ENCODE measurements at places on chromosomes 11 and 22. TPM values are rescaled to one million over a fixed set of nuclear protein-coding genes. Genes with fewer than 3 reads are reported as not detected.
A peak's percentile ranks its signal among the peaks of the same experiment; 100 is the strongest.

HTR3A gene
- not detected for total RNA-seq

DNAJB7 gene
- total RNA-seq, result not detected

CABP4 gene
- total RNA-seq, result 2.3 TPM

NXPE4 gene
- not detected for total RNA-seq

MAPK8IP2 gene
- total RNA-seq, result 0.22 TPM

IL10RA gene
- 398 TPM for total RNA-seq

TMEM121B gene
- total RNA-seq, result 0.12 TPM

MUC5AC gene
- total RNA-seq, result not detected

DNA sequence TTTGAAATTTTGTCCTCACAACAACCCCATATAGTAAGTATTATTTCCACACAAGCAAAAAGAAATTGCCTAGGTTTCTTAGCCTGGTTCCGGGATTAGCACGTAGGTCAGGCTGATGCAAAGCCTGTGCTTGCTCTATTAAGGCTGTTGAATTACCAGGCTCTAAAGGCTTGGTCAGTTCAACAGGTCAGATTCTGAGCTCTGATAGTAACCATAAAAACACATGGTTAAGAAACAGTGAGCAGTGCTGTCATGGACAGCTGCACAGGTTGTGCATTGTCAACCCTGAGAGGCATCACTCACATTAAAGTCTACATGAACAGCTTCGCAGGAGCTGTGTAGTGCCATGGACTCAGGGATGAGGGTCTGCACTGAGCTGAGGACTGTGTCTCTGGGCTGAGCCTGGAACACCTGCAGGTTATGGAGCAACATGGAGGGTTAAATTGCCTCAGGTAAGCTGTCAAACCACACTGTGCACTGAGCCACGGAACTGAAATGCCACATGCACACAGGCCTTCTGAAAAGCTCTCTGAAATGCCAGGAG is 98.0 kb downstream of the PIWIL4 start:
- no peaks in the 10 kb centered on the region for H3K36me3 ChIP-seq
- no peaks in the 10 kb centered on the region for H3K27me3 ChIP-seq
- H3K27ac ChIP-seq, result no peak overlapping the region
- DNase-seq, result no peak

DNA sequence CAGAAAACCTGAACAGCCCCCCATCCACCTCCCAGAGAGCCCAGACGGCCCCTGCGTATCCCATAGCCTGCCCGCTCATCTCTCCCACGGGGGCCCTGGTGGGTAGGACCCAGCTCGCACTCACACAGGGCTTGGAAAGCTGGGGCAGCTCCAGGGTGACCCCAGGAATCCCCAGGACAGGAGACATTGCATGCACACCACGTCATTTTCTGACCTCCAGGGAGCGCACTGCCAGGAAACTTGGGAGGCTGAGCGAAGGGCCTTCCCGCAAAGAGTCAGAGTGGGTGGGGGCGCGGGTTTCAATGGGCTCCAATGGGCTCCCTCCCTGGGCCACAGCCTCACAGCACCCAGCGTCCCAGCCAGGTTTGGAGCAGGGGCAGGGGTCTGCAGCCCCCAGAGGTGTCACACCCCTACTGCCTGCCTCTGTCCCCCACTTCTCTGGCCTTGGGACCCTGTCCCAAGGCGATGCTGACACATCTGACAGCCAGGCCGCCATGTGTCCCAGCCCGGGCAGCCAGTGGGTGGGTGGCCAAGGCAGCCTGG is 8.2 kb upstream of the SYT8 start:
- no peak for DNase-seq
- H3K27ac ChIP-seq, result no peak overlapping the region
- H3K36me3 ChIP-seq, result no peaks in the 10 kb centered on the region

DNA sequence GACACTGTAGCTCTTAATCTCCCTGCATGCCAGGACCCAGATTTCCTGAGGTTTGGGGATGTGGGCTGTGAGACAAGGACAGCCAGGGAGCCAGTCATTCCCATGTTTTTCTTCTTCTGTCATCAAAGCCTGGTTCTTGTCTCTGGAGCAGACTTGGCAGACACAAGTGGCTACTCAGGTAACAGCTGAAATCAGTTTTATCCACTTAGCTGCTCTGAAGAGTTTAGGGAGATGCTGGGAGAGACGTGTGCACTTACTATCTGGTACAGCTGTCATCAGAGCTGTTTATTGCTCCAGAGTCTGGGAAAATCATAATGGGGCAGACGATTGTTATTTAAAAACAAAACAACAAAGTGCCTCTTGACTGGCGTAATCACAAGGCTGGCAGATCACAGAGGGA is 56.6 kb downstream of the CSNK2A3 start:
- no peak overlapping the region for H3K27ac ChIP-seq
- DNase-seq, result no peak
- H3K36me3 ChIP-seq, result no peaks in the 10 kb centered on the region
- H3K4me1 ChIP-seq, result no peaks in the 10 kb centered on the region
- no peaks in the 10 kb centered on the region for H3K27me3 ChIP-seq

DNA sequence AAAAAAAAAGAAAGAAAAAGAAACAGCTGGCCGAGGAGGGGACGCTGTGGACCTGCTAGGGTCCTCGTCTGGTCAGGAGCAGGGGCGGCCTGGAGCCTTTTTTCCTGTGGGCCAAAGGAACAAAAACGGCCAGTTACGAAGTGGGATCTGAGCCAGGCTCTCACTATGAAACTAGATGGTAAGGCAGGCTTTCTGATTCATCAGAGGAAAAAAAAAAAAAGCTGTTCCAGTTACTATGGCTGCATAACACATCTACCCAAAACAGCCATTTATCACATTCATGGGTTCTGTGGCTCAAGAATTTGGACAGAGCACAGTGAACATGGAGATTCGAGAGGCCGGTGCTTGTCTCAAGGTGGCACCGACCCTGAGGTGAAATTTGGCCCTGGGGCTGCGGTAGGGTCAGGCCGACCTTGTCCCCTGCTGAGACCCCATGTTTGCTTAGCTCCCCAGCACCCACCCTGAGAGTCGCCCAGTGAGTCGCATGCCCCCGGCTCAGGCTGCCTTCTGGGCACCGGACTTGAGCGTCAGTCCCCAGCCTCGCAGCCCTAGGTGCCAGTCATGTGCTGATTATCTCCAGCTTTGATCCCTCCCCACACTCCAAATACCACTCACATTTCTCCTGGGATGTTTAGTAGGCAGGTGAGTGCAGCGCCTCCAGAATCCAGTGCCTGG is 34.2 kb downstream of the MRGPRD start:
- no peak overlapping the region for H3K27ac ChIP-seq
- no peaks in the 10 kb centered on the region for H3K27me3 ChIP-seq
- no peaks in the 10 kb centered on the region for H3K4me1 ChIP-seq
- H3K4me3 ChIP-seq, result no peak overlapping the region
- no peaks in the 10 kb centered on the region for H3K36me3 ChIP-seq

- H3K27ac ChIP-seq, result no peak overlapping the region
- no peaks in the 10 kb centered on the region for H3K36me3 ChIP-seq
- H3K4me1 ChIP-seq, result no peaks in the 10 kb centered on the region
Measured at GRCh38 chr22:18130018-18130417, 19.4 kb downstream of the TUBA8 start.

DNA sequence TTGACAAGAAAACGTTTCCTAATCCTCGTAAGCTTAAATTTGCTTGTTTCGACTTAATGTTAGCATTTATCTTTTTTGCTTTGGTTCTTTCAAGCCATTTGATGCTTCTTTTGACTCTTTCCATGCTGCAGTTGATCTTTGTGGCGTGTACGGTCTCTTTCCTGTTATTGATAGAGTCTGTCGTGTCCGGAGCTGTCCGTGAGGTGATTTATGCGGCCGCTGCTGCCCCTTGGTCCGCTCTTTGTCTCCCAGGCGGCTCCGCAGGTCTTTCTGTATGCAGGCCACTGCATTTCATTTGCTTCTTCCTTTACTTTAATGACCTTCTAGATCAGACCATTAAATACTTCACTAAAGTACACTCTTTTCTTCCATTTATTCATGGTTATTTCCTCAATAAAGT is 50.3 kb downstream of the TBC1D22A start:
- H3K4me1 ChIP-seq, result no peaks in the 10 kb centered on the region
- peaks cover 4% of the 10 kb centered on the region for H3K36me3 ChIP-seq
- no peak overlapping the region for H3K4me3 ChIP-seq
- no peak for DNase-seq
- no peaks in the 10 kb centered on the region for H3K27me3 ChIP-seq

GRCh38 chr11:128336203-128336602 is 251.2 kb downstream of the ETS1 start:
- H3K4me1 ChIP-seq, result peaks cover 37% of the 10 kb centered on the region
- no peak overlapping the region for H3K27ac ChIP-seq
- no peaks in the 10 kb centered on the region for H3K36me3 ChIP-seq
- no peak overlapping the region for H3K4me3 ChIP-seq

GRCh38 chr11:125903711-125904659 is at the start of gene DDX25:
TSS of gene DDX25 (plus strand) at chr11:125904508. CDS start at chr11:125904518, 10 bp downstream.
- H3K27ac ChIP-seq, result no peak within 1 kb of the TSS
- peaks cover 18% of the 10 kb centered on the region for H3K4me1 ChIP-seq
- peaks cover 13% of the 10 kb centered on the region for H3K36me3 ChIP-seq
- peak within 1 kb of the TSS; percentile 58 for H3K4me3 ChIP-seq

GRCh38 chr11:110759972-110760381 is 47.7 kb upstream of the ARHGAP20 start:
- H3K4me3 ChIP-seq, result no peak overlapping the region
- no peak for DNase-seq
- H3K27me3 ChIP-seq, result no peaks in the 10 kb centered on the region
- no peaks in the 10 kb centered on the region for H3K36me3 ChIP-seq
- H3K4me1 ChIP-seq, result no peaks in the 10 kb centered on the region

GRCh38 chr11:68372625-68373024 is 60.2 kb downstream of the LRP5 start:
- H3K27ac ChIP-seq, result no peak overlapping the region
- DNase-seq, result no peak
- no peaks in the 10 kb centered on the region for H3K4me1 ChIP-seq
- no peaks in the 10 kb centered on the region for H3K36me3 ChIP-seq
- H3K4me3 ChIP-seq, result no peak overlapping the region

DNA sequence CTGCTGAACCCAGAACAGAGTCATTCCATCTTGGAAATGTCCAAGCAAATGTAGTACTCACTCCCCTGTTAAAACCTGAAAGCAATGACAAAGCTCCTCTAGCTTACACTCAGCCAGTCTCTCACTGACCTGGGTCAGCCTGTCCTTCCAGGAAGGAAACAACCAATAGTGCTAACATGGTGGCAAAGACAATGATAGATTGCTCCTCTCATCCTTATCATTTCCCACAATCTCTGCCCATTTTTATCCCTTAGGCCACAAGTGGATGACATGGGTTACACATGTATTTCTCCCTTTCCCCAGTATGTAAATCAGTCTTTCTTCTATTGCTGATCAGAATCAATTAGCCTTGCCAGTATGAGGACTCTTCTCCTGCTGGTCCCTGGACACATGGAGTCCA is 154.6 kb upstream of the SESN3 start:
- H3K27me3 ChIP-seq, result no peaks in the 10 kb centered on the region
- DNase-seq, result no peak
- H3K4me3 ChIP-seq, result no peak overlapping the region
- no peak overlapping the region for H3K27ac ChIP-seq

GRCh38 chr11:123065621-123066020 is 3.7 kb upstream of the HSPA8 start:
- H3K27me3 ChIP-seq, result no peaks in the 10 kb centered on the region
- peaks cover 12% of the 10 kb centered on the region for H3K36me3 ChIP-seq
- peak overlapping the region; percentile 99 for H3K27ac ChIP-seq
- H3K4me1 ChIP-seq, result peaks cover 55% of the 10 kb centered on the region

DNA sequence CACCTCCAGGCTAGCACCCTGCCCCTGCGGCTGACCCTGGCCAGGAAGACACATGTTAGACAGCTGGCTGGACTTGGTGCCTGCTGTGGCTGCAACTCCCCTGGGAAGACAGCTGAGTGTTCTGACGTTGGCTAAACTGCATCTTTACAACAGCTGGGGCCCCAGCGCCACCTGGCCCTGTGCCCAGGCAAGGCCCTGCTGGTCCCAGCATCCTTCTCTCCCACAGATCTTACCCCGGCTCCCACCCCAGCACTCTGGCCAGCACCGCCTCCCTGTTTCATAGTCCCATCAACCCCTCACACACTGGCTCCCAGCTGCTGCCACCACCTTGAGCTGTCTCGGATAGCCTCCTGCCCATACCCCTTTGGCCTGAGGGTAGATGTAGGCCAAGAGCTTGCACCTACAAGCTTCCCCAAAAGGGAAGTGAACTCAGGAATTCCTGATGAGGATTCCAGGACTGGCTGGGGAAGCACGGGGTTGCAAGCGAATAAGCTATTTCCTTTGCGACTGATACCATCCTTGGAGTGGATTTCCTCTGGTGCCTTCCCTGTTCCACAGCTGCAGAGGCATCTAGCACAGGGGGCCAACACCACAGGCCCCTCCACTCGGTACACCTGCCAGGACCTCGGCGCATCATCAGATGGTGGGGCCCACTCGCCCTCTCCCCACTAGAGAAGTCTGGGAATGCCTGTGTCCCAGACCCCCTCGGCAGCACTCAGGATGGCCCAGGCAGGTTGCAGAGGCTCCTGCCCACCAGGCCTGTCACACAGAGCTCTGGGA is 28.5 kb downstream of the RSPH14 start:
- no peak overlapping the region for H3K4me3 ChIP-seq
- no peaks in the 10 kb centered on the region for H3K27me3 ChIP-seq
- no peaks in the 10 kb centered on the region for H3K36me3 ChIP-seq

DNA sequence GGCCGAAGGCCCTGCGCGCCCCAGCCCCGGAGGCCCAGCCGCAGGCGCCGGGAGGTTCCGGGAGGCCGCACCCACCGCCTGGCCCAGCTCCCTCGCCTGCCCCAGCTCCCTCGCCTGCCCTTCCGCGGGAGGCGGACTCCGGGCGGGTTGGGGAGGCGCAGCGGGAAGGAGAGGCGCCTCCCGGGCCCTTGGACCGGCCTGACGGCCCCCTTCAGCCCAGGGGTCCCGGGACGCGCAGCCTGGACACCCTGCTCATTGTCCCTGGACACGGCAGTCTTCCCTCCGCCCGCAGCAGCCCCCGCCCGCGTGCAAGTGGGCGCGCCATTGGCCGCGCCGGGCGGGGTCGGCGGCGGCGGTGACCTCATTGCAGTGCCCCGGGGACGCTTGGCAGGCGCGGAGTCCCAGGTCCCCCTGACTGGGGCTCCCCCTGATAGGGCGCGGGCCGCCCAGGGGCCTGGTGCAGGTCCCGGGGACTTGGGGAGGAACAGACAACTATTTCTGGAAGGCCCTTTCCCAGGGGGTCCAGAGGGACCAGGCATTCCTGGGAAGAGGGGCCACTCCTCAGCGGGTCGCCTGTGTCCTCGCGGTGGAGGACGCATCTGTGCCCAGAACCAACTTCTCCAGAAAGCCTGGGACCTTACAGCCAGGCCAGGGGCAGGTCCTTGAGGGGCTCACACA is 501 bp downstream of the CD151 start:
- no peak overlapping the region for H3K4me3 ChIP-seq
- H3K36me3 ChIP-seq, result no peaks in the 10 kb centered on the region
- peaks cover 3% of the 10 kb centered on the region for H3K27me3 ChIP-seq
- peak overlapping the region; percentile 15 for H3K27ac ChIP-seq
- H3K4me1 ChIP-seq, result peaks cover 47% of the 10 kb centered on the region

GRCh38 chr11:36343436-36343835 is 47.3 kb downstream of the PRR5L start:
- no peaks in the 10 kb centered on the region for H3K4me1 ChIP-seq
- no peak overlapping the region for H3K27ac ChIP-seq
- H3K4me3 ChIP-seq, result no peak overlapping the region
- DNase-seq, result no peak
- H3K27me3 ChIP-seq, result no peaks in the 10 kb centered on the region
- no peaks in the 10 kb centered on the region for H3K36me3 ChIP-seq

All from CD4-positive, alpha-beta memory T cell (primary cell).